ENCODE measurements at places on chromosomes 13 and 19.

GRCh38 chr19:31329819-31330218 is 19.4 kb downstream of the TSHZ3 start:
- no peak for DNase-seq

DNA sequence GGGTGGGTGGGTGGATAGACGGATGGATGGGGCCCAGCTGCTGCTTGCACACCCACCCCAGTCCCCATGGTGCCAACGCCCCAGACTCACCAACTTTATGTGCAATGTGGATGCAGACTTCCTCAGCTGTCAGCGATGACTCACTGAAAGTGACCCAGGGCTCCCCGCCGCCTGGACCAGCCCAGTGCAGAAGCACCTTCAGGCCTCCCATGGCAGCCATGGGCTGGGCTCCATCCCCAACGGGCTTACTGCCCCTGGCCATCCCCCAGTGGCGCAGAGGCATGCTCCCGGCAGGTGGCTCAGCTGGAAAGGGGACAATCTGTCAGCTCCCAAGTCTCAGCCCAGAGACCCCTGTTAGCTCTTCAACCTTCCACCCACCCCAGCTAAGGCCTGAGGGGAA is 2.2 kb downstream of the TYK2 start:
- no peak for DNase-seq

DNA sequence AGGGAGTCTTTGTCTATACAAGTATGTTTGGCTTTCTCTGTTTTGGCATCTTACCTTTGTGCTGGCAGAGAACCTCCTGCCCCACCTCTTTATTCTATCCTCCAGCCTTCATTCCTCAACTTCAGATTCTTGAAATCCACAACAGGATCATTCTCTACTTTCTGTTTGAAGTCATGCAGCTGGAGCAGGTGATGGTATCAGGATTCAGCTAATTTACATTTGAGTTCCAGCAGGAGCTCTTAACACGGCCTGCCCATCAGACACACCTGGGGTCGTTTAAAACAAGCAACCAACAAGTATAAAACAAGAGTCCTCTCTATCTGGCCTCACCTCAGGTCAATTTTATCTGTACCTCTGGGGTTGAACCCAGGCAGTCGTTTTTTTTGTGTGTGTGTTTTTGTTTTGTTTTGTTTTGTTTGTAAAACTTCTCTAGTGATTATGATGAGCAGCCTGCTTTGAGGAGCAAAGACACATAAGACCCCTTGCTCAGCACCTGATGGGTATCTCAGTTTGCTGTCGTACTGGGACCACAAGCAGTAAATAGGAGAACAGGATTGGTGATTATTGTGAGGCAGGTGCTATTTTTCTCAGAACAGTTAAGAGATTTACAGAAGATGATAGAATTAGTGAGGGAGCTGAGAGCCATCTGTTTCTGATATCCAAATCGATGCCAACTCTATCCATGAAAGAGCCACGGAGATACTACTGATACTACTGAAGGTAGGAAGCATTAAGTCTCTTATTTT is 78.4 kb downstream of the GPC6 start:
- DNase-seq: no peak

- no peak for DNase-seq
Observed at GRCh38 chr13:111528513-111528912, 208.1 kb downstream of the TEX29 start.

All from Caki2 (cell line).